ENCODE measurements at places on chromosomes 4 and X.

DNA sequence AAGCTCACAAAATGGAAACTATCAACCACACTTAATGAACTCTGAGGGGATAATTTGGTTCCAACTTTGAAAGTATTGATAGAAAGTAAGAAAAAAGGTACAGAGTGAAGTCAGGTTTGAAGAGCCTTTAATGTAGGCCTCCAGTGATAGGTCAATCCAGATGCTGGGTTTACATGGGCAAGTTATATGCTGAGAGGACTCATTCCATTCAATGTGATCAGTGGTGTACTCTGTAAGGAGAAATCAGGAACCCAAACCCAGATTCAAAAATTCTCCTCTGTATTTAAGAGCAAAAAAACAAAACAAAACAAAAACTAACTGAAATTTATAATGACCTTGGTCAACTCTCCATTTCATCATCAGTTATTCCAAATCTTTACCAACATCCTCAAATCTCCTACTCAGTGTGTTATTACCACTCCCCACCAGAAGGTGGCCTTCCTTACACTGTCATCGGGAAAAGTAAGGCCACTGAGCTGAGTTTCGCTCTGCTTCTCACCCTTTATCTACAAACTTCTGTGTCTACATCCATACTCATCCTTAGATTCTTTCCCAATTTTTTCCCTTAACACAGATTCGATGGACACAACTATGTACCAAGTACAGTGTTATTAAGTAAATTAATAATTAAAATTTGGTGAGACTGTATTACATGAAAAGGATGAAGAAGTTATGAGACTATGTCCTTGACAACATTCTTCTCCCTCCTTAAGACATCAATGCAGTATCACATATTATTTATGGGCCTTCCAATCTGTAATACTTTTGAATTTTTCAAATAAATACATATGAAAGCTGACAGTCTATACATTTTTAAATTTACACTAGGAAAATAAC, 88.3 kb downstream of the ZAR1 start:
- DNase-seq = peak; percentile 46

- DNase-seq = peak; percentile 14
Observed at GRCh38 chrX:54042609-54043021, 1.7 kb downstream of the PHF8 start.

GRCh38 chr4:90174621-90175023, 47.4 kb downstream of the CCSER1 start:
- no peak for DNase-seq

DNA sequence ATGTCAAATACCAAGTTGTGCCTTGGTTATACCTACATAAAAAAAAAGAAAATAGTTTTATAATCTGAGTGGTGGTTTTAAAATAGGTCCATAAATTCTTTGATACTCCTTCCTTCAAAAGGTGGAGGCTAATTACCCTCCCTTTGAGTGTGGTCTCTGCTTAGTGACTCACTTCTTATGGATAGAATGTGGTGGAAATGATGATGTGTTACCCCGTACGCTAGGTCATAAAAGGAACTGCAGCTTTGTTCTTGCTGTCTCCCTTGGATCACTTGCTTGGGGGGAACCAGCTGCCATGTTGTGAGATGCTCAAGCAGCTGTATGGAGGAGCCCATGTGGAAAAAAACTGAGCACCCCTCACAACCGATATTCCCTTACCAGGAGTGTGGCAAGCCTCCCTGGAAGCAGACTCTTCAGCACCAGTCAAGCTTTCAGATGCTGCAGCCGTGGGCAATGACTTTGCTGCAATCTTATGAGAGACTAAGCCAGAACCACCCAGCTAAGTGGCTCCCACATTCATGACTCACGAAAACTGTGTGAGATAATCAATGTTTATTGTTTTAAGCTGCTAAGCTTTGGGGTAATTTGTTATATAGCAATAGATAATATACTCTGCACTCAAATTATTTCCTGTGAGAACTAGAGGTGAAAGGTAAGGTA, 195.0 kb upstream of the GATB start:
- no peak for DNase-seq

GRCh38 chr4:16262188-16262587, 35.9 kb upstream of the TAPT1 start:
- no peak for DNase-seq

DNA sequence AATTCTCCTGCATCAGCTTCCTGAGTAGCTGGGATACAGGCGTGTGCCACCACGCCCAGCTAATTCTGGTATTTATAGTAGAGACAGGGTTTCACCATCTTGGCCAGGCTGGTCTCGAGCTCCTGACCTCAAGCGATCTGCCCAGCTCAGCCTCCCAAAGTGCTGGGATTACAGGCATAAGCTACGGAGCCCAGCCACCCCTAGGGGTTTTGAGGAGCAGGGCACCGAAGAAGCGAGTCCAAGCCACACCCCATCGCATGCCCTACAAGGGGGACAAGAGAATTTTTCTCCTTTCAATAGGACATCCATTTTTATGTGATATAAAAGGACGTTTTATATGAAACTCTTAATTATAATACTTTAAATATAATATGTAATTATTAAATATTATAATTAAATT, 13.9 kb upstream of the KLF3 start:
- no peak for DNase-seq

DNA sequence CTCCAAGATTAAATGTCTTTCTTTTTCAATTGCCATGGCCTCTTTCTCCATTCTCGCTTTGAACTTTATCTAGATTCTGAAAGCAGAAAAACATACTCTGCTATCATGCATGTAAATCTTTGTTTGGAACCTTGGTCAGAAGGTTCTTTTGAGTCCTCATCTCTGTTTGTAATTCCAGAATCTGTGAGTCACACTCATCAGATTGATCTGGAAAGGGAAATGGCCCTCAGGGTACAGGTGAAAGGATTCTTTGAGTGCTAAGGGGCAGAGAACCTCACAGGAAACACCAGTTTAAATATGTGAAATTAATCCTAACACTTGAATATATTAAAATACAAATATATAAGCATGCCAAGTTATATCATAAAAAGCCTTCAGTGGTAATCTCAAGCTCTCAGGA, 211.0 kb upstream of the ADGRL3 start:
- DNase-seq = no peak

GRCh38 chr4:127832585-127832984, 48.1 kb upstream of the PLK4 start:
- no peak for DNase-seq

DNA sequence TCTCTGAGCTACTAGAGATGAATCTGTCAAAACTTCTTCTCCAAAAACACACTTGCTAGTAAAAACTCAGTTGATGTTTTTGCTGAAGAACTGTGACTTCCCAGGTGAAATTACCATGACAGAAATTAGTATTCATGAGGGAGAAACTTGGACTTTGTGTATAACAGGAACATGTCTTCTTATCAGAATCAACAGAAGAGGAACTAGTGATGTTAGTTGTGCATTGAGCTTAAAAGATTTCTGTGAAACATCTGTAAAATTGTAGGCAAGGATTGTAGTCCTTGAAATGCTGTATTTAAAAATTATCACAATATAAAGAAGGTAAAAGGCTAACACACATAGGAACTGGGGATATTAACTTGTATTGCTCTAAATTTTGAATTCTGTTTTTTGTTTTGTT, 11.3 kb downstream of the FAM241A start:
- no peak for DNase-seq

DNA sequence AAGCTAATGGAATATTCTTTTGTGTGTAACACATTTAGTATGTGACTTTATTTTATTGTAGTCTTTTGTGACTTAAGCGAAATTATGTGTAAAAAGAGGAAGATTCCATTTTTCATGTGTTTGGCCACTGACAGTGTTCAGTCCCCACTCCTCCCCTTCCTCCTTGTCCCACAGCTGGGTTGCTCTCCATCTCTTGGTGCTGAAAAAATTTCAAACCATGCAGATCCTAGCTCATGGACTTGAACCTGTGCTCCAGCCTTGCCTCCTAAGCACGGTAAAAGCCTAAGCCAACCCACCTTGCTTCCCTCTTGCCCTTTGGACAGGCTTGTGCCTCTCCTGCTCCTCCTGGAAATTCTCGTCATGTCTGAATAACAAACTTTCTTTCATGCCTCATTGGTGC, 2008.5 kb upstream of the TENM3 start:
- no peak for DNase-seq

- DNase-seq = no peak
Observed at GRCh38 chrX:9318213-9318612, 146.6 kb upstream of the TBL1X start.

GRCh38 chr4:128256539-128256938, 31.1 kb downstream of the PGRMC2 start:
- DNase-seq = no peak

All from AG09309 (cell line).